ENCODE measurements at places on chromosomes 5 and 9.

GRCh38 chr5:33824516-33825195 lies 67.1 kb downstream of the ADAMTS12 start:
- no peak for DNase-seq

GRCh38 chr9:125161284-125161918 lies 18.1 kb upstream of the SCAI start:
- no peak for DNase-seq

DNA sequence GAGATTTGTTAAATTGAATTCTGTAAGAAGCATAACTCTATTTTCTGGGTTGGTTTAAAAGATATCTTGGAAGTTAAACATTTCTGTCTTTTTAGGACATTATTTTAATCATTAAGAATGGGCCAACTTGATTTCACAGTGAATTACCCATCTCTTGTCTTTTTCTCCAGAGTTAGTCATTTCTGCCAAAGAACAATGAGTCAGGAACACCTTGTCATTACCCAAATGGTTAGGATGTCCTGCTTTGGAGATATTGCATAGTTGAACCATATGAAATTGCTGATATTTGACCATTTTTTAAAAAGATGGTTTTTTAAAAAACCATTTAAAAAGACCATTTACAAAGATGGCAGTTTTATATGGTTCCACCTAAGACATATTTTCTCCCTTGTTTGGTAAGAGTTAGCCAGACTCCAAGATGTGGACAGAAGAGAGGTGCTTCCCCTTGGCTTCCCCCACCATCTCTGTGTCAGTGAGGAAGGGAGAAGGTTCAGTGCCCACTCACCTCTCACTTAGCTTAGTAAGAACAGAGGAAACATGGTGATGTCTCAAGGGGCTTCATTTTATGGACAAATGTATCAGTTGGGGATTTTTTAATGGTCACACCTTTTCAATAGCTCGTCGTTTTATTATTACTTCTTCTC lies 103.0 kb downstream of the PCSK1 start:
- no peak for DNase-seq

- no peak for DNase-seq
These were observed 97.7 kb upstream of the LRRTM2 start for GRCh38 chr5:138972836-138973235.

DNA sequence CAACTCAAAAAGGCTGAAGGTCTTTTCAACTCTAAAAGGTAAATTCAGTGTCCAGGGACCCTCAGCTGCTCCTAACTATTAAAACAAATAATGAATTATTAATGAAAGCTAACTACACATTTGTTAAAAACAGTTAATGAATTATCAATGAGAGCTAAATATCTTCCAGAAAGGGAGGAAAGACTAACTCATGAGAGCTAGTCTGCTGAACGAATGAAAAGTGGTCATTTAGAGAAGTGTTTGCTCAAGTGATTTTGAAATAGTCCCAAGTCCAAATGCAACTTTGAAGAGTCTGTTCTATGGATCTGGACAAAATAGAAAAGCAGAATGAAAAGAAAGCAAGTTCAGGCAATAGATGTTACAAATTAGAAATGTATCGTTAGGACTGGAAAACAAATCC lies 133.9 kb upstream of the SPEF2 start:
- DNase-seq: no peak

DNA sequence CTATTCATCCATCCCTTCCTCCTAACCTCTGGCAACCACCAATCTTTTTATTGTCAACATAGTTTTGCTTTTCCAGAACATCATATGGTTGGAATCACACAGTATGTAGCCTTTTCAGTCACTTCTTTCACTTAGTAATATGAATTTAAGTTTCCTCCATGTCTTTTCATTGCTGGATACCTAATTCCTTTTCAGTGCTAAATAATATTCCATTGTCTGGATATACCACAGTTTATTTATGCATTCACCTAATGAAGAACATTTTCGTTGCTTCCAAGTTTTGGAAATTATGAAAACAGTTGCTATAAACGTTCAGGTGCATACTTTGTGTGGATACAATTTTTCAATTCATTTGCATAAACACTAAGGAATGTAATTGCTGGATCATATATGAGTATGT lies 70.7 kb upstream of the FNIP1 start:
- no peak for DNase-seq

DNA sequence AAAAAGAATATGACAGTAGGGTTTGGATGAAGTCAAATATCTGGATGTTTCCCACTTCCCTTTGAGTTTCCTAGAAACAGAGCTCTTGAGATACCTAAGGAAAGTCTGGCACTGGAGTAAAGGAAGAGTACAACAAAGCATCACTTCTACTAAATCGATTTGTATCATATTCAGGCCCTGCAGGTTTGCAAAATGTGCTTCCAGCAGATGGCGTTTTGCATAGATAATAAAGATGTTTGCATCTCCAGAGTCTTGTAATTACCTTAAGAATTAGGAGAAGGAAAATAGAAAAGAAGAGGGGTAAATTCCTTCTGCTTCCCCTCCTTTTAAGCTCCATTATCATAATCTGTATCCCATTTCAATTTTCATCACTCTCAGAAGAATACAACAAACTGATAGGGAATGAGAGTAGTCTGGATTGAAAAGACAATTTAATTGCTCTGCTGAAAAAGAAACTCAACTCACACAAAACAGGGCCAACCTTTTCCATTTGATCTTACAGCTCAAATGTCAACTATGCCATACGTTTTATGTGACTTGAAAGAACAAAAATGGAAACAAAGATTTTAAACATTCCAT lies 380.4 kb downstream of the PTPRD start:
- no peak for DNase-seq

- DNase-seq: no peak
These were observed 189.6 kb downstream of the HSPA4 start for GRCh38 chr5:133241179-133242092.

DNA sequence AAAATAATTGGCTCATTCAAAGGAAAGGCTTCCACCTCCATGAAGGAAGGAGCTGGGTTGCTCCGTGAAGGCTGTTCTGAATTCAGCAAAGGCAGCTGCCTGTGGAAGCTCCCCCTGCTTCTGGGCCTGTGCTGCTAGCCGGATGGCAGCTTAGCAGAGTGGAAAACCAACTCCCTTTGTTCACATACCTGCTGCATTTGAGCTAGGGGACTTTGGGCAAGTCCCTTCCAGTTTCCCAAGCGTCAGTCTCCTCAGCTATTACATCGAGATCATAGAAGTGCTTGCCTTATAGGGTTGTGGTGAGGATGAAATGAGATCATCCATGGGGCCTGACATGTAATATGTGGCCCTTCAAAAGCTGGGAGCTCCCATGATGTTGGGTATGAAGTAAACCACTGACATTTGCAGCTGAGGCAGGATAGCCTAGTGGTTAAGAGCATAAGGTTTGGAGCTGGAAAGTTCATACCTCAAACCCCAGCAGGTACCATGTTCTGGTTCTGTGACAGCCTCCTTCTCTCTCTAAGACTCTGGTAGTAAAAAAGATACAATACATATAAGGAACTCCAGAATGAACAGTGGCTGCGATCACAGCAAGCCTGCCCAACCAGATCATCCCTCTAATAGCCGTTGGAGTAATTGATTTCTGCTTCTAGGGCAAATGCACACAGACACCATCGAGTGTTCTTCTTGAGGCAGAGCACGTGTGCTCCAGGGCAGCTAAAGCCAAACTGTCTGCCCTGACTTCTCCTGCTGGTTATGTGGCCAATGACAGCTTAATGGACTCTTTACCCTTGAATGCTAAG lies 11.0 kb upstream of the DENND1A start:
- DNase-seq: no peak

DNA sequence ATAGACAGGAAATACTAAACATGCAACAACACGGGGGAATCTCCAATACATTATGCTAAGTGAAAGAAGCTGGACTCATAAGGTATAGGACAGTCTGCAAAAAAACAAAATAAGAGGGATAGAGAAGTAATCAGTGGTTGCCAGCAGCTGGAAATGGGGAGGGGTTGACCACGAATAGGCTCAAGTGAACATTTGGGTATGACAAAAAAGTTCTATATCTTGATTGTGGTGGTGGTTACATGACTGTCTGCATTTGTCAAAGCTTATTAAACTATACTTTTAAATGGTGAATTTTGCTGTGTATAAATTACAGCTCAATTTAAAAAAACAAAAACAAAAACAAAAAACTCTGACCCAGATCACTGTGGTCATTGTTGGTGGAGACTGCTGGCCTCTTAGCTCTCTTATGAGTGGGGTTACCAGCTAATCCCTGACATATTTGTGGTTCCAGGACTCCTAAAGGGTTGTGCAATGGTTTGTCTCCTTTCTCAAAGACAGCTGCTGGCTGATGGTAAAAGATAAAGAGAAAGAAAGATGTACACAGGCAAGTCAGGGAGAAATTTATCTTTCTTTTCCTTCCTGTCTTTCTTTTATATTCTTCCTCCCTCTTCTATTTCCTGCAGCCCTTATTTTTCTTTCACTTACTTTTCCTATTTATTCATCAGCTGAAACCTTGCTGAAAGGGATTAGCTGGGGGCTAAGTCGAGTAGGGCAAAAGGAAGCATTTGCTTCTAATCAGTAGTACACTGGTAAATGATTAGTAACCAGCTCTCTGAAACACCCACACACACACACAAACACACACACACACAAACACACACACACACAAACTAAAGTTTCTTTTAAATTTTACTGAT lies 42.6 kb upstream of the APC start:
- DNase-seq: no peak

- no peak for DNase-seq
These were observed 2.6 kb downstream of the NKD2 start for GRCh38 chr5:1011226-1011631.

DNA sequence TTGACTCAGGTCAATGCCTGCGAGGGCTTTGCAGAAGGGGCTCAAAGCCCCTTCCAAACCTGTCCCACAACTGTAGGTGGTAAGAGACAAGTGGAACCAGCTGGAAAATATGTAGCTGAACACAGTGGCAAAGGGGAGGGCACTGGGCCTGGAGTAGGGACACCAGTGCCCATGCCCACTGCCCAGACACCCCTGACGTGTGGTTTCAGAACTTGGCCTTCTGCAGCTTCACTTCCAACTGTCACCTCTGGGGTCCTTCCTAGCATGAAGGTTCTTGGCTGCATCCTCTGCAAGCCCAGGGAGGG lies 233.1 kb upstream of the IRX1 start:
- no peak for DNase-seq

DNA sequence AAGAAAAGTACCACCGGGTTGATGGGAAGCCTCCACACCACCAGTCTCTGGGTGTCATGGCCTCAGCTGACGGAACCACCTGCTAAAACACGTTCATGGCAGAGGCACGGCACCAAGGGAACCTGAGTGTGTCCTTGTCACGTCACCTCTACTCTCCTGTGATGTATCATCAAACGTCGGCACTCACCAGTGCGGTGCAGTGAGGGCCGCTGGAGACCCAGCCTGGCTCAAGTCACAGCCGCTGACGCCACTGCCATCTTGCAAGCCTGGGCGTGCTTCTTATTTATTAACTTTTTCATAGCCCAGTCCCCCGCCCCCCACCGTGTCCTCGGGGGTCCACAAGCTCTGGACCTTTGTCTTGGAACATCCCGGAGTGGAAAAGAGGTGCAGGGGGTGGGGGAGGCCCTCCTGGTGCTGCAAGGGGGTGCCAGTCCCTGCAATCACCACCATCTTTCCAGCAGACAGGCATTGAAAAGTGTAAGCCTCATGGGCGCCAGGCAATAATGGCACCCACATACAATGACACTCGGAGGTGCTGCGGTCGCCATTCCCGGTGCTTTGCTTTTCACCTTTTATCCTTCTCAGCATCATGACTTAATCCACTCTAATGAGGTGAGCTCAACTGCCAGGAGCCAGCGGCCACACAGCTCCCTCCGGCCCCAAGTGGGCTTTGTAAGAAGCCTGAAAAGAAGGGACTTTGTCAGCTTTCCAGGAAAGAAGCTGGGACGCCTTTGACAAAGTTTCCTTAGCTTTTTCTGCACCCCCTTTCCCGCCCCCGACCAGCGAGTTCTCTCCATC lies 202.3 kb upstream of the IRX1 start:
- DNase-seq: no peak

Data from immature natural killer cell (primary cell).